Activated CD4-positive, alpha-beta T cell treated with anti-CD3 and anti-CD28 coated beads, Interleukin-2, amount 10 ng/mL, durations not matched to agents 24 days and 14 days (primary cell): ENCODE measurements at places on chromosomes 2 and 18. TPM values are rescaled to one million over a fixed set of nuclear protein-coding genes. Genes with fewer than 3 reads are reported as not detected.

The CCDC74A gene
- 1.5 and 2.3 TPM in 2 replicates for total RNA-seq

DNA sequence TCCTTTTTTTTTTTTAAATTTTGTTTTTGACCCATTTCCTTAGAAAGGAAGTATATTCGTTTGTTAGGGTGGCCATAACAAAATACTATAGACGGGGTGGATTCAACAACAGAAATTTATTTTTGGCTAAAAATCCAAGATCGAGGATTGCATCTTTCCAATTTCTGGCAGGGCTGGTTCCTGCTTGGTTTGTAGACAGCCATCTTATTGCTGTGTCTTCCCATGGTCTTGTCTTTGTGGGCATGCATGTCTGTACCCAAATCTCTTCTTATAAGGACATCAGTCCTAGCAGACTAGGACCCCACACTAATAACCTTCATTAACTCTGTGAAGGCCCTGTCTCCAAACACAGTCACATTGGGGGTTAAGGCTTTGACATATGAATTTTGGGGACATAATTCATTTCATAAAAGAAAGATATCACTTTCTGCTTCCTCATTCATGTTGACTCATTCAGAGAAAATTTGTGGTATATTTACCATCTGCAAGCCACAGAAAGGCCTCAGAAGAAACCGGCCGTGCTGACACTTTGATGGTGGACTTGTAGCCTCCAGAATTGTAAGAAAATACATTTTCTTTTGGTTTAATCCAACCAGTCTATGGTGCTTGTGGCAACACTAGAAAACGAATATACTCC, 262.1 kb downstream of the LPIN1 start:
- DNase-seq: no peak

DNA sequence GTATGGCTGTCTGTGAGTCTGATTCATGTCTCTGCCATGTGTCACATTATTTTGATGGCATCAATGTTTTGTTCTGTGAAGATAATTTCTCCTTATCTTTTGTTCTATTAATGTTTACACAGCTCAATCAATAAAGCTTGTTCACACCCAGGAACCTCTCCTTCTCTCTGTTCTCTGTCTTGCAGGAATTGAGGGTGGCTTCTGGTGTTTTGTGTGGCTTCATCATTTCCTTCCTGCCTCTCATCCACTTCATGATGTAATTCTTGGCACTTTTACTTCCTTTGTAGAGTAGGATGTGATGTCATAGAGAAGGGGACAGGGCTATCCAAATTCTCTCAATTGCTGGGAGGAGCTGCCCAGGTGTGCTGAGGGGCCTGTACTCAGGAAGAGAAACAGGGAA, 27.2 kb downstream of the ASXL3 start:
- no peak for DNase-seq

DNA sequence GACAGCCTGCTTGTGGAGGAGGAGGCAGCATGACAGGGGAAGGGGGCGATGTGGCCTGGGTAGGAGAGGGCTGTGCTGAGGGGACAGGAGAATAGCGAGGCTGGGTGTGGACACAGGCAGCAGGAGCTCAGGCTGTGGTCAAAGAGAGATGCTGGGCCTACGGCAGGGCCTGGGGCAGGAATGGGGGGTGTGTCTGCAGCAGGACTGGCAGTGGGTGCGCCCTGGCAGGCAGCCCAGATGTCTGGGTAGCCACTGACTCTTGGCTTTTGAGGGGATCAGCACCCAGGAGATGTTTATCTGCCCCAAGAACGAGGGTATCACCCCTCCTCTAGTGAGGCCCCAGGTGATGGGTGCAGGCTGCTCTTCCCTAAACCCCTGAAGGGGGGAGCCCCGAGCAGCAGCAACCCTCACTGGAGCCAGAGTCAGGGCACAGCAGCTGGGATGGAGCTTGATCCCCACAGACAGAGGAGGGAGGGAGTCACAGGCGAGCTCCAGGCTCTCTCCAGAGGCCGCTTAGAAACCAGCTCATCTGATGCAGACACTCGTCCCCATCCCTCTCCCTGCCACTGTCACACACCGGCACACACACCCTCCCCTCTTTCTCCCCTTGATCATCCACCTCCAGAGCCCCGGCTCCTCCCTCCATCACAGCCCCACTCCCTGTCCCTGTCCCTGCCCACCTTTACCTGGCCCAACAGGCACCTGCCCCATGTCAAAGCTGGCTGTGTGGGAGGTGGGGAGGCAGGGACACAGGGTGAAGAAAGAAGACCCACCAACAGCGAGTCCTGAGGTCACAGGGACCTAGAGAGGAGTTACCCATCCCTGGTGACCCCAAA, 29.8 kb upstream of the TNS1 start:
- DNase-seq: no peak

DNA sequence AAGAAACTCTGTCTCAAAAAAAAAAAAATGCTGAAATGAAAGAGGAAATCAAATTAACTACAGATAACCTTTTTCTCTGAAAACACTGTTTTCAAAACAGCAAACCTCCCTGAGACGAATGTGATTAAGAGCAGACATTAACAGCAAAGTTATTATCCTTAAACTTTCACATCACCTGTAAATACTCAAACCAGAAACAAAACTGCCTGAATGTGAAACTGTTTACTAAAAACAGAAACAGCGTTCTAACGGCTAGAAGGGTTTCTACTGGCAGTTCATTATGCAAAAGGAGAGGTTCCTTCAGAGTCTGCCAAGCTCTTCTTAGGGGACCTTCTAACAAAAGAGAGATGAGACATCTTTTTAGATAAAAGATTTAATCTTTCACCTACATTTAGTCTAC, 45.9 kb downstream of the PNO1 start:
- DNase-seq: peak; percentile 68

- no peak for DNase-seq
Observed at GRCh38 chr18:46867367-46868143, 49.8 kb downstream of the PIAS2 start.

DNA sequence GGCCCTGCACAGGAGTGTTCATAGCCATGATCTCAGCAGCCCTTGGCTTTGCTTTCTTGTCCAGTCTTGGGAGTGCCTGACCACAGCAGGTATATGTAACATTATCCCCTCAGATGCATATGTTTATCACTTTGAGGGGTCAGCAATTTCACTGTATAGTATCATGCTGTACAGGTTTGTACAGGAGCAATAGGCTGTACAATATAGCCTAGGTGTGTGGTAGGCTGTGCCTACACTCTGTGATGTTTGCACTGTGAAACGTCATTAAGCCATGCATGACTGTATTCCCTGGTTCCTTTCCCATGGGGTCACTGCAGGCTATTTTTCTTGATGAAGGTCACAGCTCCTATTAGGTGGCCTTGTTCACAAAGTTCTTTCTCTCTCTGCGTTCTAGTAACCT, 4.7 kb upstream of the IL36G start:
- DNase-seq: peak; percentile 34

- no peak for DNase-seq
Observed at GRCh38 chr2:217220228-217221013, 360.6 kb upstream of the TNP1 start.
